ENCODE measurements at places on chromosomes 16 and 17. TPM values are rescaled to one million over a fixed set of nuclear protein-coding genes. Genes with fewer than 3 reads are reported as not detected.

CTRB2 gene
- not detected for total RNA-seq

MRPL10 gene
- total RNA-seq = 40.1 TPM

TRAP1 gene
- total RNA-seq = 155 TPM

HES7 gene
- 1.9 TPM for total RNA-seq

DRG2 gene
- 42.7 TPM for total RNA-seq
